ENCODE measurements at places on chromosomes 2 and 18. TPM values are rescaled to one million over a fixed set of nuclear protein-coding genes. Genes with fewer than 3 reads are reported as not detected.

The RFX8 gene
- total RNA-seq = 2.8 TPM

The TYMS gene
- 14.7 TPM for total RNA-seq

The FER1L5 gene
- 0.30 TPM for total RNA-seq

The SCN1A gene
- total RNA-seq = not detected

The LYG2 gene
- not detected for total RNA-seq

The MEIS1 gene
- 29.5 TPM for total RNA-seq

The SKOR2 gene
- not detected for total RNA-seq

The KCNJ3 gene
- total RNA-seq = not detected

The STARD6 gene
- total RNA-seq = not detected

The REG1B gene
- total RNA-seq = not detected

The UGT1A4 gene
- not detected for total RNA-seq

The SERPINB5 gene
- total RNA-seq = not detected

The EN1 gene
- 0.08 TPM for total RNA-seq

The KLHL29 gene
- total RNA-seq = 2.5 TPM

The CWC22 gene
- 11.7 TPM for total RNA-seq

The OTOS gene
- not detected for total RNA-seq

Data from smooth muscle cell of the coronary artery (primary cell).